ENCODE measurements at places on chromosomes 4 and X. TPM values are rescaled to one million over a fixed set of nuclear protein-coding genes. Genes with fewer than 3 reads are reported as not detected.

DNA sequence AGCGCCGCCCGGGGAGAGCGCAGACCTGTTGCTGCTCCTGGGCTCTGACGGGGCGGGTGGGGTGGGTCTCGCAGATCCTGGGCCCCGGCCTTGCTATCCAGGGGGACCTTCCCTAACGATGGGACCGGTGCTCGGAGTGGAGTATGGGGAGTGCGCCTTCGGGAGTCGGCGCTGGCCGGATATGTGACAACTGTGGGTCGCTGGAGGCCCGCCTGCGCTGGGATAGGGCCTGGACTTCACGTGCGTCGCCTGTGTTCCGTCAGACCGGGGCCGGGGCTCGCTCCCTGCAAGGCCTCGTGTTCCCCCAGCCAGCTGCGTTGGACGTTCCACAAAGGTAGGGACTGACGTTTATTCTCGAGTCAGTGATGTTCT is 1.3 kb downstream of the TBL1X start:
- DNase-seq = no peak

GRCh38 chr4:57445686-57446085 is 335.5 kb upstream of the IGFBP7 start:
- no peak for DNase-seq

HNRNPD gene
- 517 TPM for polyA plus RNA-seq

DNA sequence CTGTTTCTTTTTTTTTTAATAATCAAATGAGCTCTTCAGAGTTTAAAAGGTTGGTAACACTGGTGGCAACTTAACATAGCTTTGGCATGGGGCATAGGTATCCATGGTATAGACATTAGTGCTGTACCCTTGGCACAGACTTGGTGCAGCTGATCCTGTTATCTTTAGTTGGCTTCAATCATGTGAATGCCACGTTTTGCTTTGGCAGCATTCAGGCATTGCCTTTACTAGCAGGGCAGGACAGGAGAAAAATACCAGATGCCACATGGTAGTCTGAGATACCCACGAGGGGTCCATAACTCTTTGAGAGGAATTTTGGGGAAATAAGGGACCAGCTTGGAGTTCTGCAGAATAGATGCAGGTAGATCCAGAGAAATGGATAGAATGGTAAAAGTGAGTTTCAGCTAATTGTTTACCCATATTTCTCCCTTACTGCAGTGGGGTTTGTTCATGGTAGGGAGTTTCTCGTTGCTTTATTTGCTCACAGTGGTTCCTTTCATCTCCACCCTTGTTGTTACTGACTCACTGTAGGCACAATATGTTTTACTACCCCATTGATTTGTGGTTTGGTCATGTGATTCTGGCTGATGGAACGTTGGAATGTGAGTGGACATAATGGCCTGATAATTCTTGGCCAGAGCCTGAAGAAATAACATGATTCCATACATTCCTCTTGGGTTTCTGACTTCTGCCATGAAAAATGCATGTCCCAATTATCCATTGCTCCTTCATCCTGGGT is 342.7 kb downstream of the GLUD2 start:
- DNase-seq = no peak

DNA sequence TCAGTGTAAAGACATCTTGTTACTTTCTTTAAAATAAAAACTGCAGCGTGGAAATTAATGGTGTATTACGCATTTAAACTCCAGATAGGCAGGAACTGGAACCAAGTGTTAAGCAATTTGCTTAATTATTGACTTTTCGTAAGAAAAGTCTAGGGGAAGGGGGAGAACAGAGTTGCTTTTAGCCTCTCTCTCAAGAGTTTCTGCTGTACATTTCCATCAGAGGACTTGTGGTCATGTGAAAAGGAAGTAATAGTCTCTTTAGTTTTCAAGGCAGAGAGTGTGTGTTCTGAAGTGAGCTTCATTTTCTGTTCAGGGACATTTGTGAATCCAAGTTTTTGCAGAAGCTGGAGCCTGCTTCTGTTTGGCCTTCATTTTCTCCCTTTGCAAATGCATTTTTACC is 127.2 kb downstream of the UBE2K start:
- peak; percentile 24 for DNase-seq

PLAC1 gene
- 5.4 TPM for polyA plus RNA-seq

DNA sequence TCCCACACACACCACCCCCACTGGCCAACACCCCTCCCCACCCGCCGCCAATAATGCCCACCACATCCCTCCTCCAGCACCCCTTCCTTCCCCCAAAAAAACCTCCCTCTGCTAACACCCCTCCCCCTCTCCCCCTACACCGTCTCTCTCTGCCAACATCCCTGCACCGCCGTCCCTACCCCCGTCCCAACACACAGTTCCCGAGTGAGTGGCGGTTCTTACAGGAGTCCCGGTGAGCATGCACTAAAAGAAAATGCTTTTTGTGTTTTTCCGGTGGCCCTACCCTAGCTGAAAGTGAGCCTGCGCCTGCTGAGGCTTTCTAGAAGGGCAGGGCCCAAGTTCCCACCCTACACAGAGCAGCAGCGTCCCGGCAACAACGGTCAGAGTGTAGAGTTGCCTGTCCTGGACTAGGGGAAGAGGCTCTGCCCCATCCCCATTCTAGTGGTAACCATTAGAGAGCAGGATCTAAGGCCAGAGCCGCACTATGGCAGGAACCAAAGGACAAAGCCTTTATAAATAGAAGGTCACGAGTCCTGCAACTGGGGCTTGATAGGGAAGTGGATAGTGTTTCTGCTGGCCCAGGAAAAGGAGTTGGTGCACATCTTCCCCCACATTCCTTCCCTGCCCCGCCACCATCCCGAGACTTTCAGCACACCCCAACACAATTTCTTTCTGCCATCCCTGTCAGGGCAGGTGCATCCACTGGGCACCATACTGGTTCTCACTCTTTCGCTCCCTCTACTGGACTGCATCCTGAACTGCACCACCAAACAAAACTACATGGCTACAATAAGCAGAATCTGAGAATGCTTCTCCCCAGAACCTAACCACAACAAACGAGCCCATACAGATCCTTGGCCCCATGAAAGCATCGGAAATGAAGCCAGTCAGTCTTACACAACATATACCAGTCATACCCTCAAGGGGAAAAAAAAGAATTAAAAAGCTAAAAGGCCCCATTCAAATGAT is 78.1 kb upstream of the PAGE3 start:
- DNase-seq = no peak

- no peak for DNase-seq
These were observed 22.0 kb downstream of the RUFY3 start for GRCh38 chr4:70743731-70744130.

PASD1 gene
- not detected for polyA plus RNA-seq

GRCh38 chr4:15336410-15337167 is 91.2 kb upstream of the C1QTNF7 start:
- DNase-seq = no peak

GRCh38 chr4:74365761-74366160 is 816 bp downstream of the EREG start:
- no peak for DNase-seq

DNA sequence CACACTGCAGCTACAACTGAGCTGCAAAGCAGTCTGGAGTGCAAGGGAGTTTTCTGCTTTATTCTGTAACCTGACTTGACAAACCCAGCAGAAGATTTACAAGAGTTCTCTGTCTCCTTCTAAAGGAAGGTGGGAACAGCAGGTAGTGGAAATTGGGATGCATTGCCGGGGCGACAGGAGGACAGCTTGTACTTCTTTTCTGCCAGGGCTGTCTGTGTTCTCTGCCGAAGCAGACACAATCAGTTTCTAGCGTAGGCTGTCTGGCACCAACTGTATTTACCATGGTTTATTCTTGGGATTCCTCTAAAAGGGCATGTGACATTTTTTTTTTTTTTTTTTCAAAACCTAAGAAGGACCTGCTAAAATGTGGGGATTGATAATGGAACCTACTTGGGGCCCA is 190.8 kb upstream of the GK2 start:
- no peak for DNase-seq

DNA sequence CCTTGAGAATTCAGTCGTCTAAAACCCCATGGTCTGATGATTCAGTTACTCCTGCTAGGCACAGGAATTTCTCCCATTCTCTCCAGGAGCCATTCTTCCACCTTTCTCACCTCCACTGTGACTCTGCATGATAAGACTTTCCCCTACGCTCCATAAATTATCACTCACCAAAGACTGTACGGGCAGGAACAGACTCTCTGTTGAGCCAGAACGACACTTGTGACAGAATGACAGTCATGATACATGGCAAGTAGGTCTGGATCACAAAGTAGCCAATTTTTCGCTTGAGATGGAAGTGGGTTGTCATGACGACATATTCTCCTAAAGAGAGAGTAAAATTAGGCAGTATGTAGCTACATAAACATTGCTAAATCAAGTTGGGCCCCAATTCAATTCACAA is 59.1 kb upstream of the MAGEA10 start:
- DNase-seq = no peak

EGFL6 gene
- polyA plus RNA-seq = 18.8 TPM

DNA sequence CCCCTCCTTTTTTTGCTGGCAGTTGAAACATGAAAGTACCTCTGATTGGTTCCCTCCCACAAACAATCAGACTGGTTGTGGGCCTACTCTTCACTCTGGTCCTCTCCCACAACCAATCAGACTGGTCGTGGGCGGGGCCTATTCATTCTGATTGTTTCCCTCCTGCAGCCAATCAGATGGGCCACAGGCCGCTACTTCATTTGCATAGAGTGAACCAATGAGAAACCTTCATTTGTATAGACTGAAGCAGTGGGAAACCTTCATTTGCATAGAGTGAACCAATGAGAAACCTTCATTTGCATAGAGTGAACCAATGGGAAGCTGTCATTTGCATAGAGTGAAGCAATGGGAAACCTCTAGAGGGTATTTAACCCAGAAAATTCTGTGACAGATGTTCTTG is 55.2 kb downstream of the TRMT44 start:
- DNase-seq = no peak

GRCh38 chrX:154051201-154051810 is 31.6 kb upstream of the IRAK1 start:
- DNase-seq = peak; percentile 26

ITM2A gene
- polyA plus RNA-seq = 124 TPM

SPANXN3 gene
- polyA plus RNA-seq = not detected

GRCh38 chr4:44670506-44671199 is 7.6 kb upstream of the GUF1 start:
- DNase-seq = no peak

PPP1R2C gene
- polyA plus RNA-seq = not detected

CXCL5 gene
- polyA plus RNA-seq = 0.08 TPM

Data from left renal cortex interstitium (tissue), 4 donors.